ENCODE measurements at places on chromosomes 11 and 22.

DNA sequence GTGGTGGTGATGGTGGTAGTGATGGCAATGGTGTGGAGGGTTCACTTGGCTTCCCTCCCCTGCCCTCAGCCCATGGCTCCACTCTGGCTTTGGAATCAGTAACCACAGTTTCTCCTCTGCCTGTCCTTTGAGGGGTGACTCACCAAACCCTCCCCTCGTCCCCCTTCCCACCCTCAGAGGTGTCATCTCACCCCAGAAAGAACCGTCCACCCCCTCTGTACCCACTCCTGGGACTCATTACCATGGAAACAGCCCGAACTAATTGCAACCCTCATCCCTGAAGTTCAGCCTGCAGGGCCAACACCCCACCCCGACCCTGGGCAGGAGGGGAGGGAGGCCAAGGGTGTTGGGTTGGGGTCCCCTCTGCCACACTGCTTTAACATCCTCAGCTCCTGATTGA lies 26.6 kb downstream of the PHLDB1 start:
- peak; percentile 19 for DNase-seq

DNA sequence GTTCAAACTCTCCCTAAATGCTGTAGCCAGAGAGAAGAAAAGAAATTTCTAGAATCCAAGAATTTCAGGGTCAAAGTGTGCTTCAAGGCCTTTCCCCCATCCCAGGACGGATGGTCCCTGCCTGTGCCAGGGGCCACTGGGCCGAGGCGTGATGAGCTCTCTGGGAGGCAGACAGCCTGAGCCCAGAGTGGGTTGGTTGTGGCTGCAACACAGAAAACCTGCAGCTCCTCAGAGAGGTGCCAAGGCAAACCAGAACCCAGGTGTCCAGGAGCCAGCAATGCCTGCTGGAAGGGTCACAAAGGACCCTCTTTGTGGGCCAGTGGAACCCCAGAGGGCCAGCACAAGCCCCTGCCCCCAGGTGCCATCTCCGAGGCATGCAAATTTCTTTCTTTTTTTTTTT lies 2.6 kb upstream of the APOL6 start:
- DNase-seq: no peak

- no peak for DNase-seq
These were observed 16.4 kb downstream of the APOL2 start for GRCh38 chr22:36222887-36223450.

GRCh38 chr11:19218216-19218615 lies 16.4 kb upstream of the CSRP3 start:
- DNase-seq: no peak

DNA sequence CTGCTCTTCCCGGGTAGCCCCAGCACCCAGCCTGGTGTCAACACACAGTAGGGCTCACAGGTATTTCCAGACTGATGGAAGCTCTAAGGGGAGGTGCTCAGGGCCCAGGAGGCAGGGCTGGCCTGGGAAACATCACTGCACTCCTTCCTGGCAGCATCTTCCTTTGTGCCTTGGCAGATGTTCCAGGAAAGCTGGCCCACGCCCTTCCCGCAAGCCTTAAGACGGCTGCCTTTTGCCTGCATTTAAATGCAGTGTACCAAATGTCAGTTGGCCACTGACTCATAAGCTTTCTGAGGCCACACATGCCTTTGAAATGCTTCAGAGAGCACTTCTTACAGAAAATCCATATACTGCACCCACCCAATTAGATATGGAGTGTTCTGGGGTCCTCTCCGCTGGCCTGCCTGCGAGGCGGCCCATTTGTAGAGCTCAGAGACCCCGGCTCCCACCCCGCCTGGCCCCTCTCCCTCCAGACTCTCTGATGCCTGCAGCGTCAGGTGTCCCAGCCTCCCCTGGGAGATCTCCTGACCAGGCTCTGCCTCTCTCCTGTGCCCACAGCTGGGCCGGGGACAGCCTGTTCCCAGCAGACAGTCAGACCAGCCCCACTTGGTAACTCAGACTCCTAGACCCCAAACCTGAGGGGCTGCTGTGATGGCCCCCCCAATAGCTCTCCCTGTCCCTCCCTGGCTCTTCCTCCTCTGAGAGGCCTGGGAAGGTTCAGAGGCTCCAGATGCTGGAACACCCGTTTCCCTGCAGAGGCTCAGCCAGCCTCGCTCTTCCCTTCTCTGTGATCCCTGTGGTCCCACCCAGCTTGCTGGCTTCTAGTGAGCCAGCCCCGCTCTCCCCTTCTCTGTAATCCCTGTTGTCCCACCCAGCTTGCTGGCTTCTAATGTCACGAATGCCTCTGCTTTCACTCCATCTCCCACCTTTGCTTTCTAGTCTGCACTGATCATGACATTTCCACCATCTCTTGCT lies 47.6 kb upstream of the THY1 start:
- DNase-seq: no peak

DNA sequence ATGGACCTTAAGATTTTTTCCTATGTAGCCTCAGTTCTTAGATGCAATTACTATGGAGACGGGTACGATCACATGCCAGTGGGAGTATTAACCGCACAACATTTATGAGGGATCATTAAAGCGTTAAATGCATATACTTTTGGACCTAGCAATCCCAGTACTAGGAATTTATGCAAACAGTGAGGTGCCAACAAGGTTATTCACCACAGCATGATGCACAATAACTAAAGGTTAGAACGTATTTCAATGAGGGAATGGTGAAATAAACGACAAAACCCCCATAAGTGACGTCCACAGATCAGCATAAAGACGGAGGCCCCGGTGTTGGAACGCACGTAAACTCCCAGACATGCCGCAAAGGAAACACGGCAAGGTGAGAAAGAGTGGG lies 539 bp downstream of the SIRT3 start:
- no peak for DNase-seq
